Renal cortex interstitium (tissue), 15 donors: ENCODE measurements at places on chromosomes 1 and 21. TPM values are rescaled to one million over a fixed set of nuclear protein-coding genes. Genes with fewer than 3 reads are reported as not detected.

GPR52 gene
- not detected for polyA plus RNA-seq

NTRK1 gene
- 0.92 TPM for polyA plus RNA-seq

NADK gene
- polyA plus RNA-seq = 53.0 TPM

SAMD13 gene
- polyA plus RNA-seq = 5.8 TPM

MATN1 gene
- 0.57 TPM for polyA plus RNA-seq

CYP4A22 gene
- polyA plus RNA-seq = 6.1 TPM

PLA2G2A gene
- not detected for polyA plus RNA-seq

CELA3B gene
- polyA plus RNA-seq = 0.29 TPM

SORT1 gene
- 60.4 TPM for polyA plus RNA-seq

ATP1A2 gene
- polyA plus RNA-seq = 4.2 TPM

CELA2A gene
- polyA plus RNA-seq = not detected

PDZK1IP1 gene
- polyA plus RNA-seq = 62.1 TPM

NEXN gene
- polyA plus RNA-seq = 13.3 TPM

C1QA gene
- 14.9 TPM for polyA plus RNA-seq

TNNI3K gene
- polyA plus RNA-seq = 2.7 TPM

PRELP gene
- 4.4 TPM for polyA plus RNA-seq

PRR9 gene
- not detected for polyA plus RNA-seq

PGLYRP4 gene
- polyA plus RNA-seq = not detected

AGT gene
- polyA plus RNA-seq = 25.6 TPM

CASQ1 gene
- polyA plus RNA-seq = 0.33 TPM

CATSPERE gene
- polyA plus RNA-seq = 1.9 TPM

C1orf115 gene
- 27.3 TPM for polyA plus RNA-seq

IL24 gene
- polyA plus RNA-seq = 0.33 TPM

TMEM125 gene
- 20.1 TPM for polyA plus RNA-seq

CLCA1 gene
- 0.36 TPM for polyA plus RNA-seq

SYT14 gene
- polyA plus RNA-seq = 0.42 TPM

HSD3B1 gene
- 0.40 TPM for polyA plus RNA-seq

ATAD3C gene
- polyA plus RNA-seq = 2.9 TPM

FAM72D gene
- polyA plus RNA-seq = 2.2 TPM

PAFAH2 gene
- 19.2 TPM for polyA plus RNA-seq

RGS18 gene
- 2.7 TPM for polyA plus RNA-seq

DIO1 gene
- 5.1 TPM for polyA plus RNA-seq

CLCA2 gene
- polyA plus RNA-seq = not detected

CYP2J2 gene
- 1.4 TPM for polyA plus RNA-seq

TRIM63 gene
- 0.86 TPM for polyA plus RNA-seq

GJB5 gene
- 0.30 TPM for polyA plus RNA-seq

MYOG gene
- not detected for polyA plus RNA-seq

FALEC gene
- 0.37 TPM for polyA plus RNA-seq

PTGFR gene
- polyA plus RNA-seq = 0.44 TPM
